ENCODE measurements at places on chromosomes 1 and 21.
A peak's percentile ranks its signal among the peaks of the same experiment; 100 is the strongest.

GRCh38 chr1:227753999-227754711, 18.9 kb downstream of the SNAP47 start:
- peak; percentile 84 for DNase-seq

DNA sequence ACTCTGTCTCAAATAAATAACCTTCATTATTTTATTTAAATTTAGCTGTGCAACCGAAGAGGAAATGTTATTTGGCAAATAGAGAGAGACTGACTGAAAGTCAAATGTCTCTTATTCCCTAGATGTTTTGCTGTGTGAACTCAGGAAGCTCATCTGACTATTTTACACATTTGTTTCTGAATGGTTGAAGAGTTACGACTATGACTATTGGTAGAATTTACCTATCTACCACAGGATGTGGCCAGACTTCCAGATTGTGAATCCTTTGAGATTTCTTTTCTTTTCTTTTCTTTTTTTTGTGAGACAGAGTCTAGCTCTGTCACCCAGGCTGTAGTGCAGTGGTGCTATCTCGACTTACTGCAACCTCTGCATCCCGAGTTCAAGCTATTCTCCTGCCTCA, 5.3 kb upstream of the SDE2 start:
- DNase-seq: no peak

GRCh38 chr1:38297842-38298241, 251.2 kb upstream of the POU3F1 start:
- DNase-seq: no peak

- peak; percentile 47 for DNase-seq
Measured at GRCh38 chr1:246602194-246602593, 35.9 kb downstream of the CNST start.

- no peak for DNase-seq
Measured at GRCh38 chr1:28395181-28395580, 25.6 kb downstream of the PHACTR4 start.

- no peak for DNase-seq
Measured at GRCh38 chr1:6386371-6386949, 7.1 kb downstream of the ACOT7 start.

- DNase-seq: no peak
Measured at GRCh38 chr21:42533963-42534355, 20.3 kb downstream of the SLC37A1 start.

GRCh38 chr1:212364985-212365384, 49.7 kb downstream of the PACC1 start:
- DNase-seq: no peak

GRCh38 chr21:44763050-44763378, 38.6 kb downstream of the UBE2G2 start:
- DNase-seq: no peak

- DNase-seq: no peak
Measured at GRCh38 chr1:64111787-64112186, 91.6 kb upstream of the UBE2U start.

- no peak for DNase-seq
Measured at GRCh38 chr1:88647249-88647645, 36.8 kb upstream of the PKN2 start.

GRCh38 chr1:28865997-28866650, 48.2 kb upstream of the EPB41 start:
- no peak for DNase-seq

GRCh38 chr1:156616463-156616862, 2.8 kb upstream of the HAPLN2 start:
- peak; percentile 29 for DNase-seq

GRCh38 chr1:203130358-203130985, 2.9 kb downstream of the ADORA1 start:
- DNase-seq: no peak

DNA sequence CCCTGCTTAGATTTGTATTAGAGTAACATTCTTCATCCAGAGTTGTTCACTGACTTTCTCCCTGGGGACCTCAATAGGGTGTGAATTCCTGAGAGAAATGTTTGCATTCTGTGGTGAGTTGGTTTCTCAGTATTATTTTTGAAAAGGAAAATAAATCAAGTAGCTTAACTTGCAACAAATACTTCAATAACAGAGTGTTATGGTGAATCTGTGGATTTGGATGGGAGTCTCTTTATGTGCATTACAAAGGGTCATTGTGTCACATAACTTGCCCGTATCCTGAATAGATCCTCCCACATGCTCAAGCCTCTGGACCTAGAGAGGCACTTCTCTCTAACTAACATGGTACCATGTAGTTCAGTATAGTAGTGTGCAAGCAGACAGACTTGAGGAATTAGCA, 68.4 kb upstream of the IPO9 start:
- DNase-seq: no peak

DNA sequence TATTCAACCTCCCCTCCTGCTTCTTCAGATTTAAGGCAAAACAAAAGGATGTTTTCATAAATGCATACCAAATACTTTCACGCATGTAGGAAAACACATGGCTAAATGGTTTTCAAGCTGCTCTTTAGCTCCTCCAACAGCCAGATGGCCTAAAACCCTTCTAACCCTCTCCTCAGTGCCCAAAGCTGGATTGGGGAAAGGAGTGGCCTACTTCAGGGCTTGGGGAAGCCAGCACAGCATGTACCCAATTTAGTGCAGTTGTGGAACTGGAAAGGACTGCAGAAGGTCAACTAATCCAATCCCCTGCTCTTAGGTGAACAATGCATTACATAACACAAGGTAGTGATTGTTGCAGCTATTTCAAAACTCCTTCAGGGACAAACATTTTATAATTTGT, 9.3 kb downstream of the F5 start:
- peak; percentile 80 for DNase-seq

GRCh38 chr21:29238053-29238966, 60.4 kb upstream of the BACH1 start:
- DNase-seq: peak; percentile 41

DNA sequence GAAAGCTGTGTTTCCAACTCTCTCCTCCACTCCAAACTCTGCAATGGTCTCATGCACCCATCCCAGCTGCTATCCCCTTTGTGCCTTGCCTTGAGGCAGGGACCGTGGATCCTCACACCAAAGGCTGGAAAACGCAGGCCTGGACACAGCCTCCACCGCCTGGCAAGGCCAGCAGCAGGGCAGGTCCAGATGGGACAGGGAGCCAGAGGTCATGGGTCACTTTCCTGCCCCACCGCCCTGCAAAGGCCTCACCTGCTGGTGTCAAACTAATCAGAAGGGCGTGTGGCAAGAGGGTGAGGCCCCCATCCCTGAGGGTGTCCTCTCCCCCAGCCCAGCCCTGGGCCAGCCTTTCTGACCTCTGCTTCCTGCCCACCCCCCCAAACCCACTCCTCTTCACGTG, 106.3 kb downstream of the PAX7 start:
- DNase-seq: no peak

- peak; percentile 63 for DNase-seq
Measured at GRCh38 chr1:85343213-85343611, 66.8 kb upstream of the BCL10 start.

DNA sequence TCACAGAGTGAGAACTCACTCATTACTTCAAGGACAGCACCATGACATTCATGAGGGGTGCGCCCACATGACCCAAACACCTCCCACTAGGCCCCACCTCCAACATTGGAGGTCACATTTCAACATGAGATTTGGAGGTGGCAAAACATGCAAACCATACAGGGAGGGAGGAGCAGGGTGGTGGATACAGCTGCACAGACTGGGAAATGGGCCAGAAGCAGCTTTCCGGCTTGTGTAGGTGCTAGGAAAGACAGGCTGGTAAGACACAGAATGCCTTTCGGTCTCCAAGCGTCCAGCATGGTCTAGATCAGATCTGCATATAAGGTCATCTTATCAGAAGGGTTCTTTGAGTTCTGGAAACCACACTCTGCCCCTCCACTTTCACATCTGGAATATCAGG, 35.1 kb upstream of the TINAGL1 start:
- no peak for DNase-seq

GRCh38 chr1:12608311-12608957, 9.6 kb downstream of the DHRS3 start:
- DNase-seq: no peak

DNA sequence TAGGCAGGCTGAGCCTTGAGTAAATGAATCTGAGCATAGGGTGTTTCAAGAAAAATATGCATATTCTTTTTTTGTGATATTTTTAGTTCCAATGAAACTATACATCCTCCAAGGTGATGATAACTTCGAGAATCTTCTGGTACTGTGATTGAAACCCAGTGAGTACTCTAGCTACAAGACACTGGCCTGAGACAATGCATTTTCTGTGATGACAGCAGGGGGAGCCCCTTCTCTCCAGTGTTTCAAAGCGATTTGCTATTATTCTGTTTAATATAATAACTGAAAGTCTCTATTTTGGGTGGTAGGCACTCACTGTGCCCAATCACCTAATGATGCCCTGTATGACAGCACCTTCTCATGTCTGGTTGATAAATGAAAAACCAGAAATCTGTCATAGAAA, 12.1 kb downstream of the IRF2BP2 start:
- DNase-seq: peak; percentile 75

- no peak for DNase-seq
Measured at GRCh38 chr1:85847356-85847755, 139.1 kb upstream of the ZNHIT6 start.

GRCh38 chr1:169288011-169288414, 79.6 kb downstream of the NME7 start:
- no peak for DNase-seq

DNA sequence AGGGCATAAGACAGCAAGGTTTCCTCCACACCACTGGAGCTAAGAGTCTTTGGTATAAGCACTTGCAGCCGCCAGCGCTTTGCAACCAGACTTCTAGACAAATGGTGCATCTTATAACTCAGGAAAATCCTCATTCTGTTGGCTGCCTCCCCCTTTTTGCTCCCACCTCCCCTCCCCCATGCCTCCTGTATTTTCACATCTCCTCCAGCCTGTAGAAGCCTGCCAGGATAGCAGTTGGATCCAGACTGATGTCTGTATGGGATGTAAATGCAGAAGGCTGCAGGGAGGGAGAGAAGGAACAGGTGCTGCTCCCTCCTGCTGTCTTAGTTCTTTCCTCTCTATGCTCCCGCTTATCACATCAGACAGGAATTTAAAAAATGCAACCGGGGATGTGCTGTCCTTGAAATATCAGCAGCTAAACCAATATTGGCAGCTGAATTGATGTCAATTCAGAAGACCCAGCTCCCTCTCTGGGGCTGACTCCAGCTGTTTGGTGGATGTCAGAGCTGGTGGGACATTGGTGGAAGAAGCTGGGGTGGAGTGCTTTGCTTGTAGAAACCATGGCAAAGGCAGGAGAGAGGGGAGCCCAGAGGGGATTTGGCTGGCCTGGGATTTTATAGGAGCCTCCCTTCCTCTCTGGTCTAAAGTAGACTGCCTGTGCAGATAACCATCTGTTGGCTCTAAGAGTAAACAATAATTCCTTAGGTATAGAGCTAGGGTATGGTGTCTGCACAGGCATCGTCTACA, 53.5 kb downstream of the NFASC start:
- DNase-seq: no peak

DNA sequence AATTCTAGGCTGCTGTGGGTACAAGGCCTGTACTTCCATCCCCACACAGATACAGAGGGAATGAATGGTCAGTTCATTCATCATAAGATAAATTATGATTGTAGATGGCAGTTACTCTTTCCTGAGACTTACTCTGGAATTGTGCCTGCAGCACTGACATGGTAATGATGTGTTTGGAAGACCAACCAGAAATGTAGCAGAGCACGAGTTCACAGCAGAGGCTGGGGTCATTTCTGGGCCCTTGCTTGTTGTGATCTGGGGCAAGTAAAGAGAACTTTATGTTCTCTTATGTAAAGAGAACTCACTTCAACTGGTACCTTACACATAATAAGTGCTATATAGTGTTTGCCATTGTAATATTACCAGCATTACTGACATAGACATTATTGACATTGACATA, 411.9 kb downstream of the NTNG1 start:
- DNase-seq: peak; percentile 62

DNA sequence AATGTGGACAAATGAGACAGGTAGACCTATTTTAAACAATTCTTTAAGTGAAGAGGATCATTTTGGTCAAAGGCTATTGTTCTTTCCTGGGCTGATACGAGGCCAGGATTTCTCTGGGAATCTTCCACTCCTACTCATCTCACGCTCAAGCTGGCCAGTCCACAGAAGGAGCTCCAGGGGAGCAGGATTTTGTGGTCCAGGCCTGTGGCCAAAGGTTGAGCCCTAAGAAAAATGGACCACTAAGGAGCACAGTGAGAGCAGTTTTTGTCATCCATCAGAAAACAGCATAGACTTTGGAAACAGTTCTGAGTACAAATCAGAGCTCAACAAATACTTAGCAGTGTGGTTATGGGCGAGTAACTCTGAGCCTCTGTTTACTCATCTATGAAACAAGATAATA, 260.2 kb upstream of the RUNX1 start:
- DNase-seq: no peak

DNA sequence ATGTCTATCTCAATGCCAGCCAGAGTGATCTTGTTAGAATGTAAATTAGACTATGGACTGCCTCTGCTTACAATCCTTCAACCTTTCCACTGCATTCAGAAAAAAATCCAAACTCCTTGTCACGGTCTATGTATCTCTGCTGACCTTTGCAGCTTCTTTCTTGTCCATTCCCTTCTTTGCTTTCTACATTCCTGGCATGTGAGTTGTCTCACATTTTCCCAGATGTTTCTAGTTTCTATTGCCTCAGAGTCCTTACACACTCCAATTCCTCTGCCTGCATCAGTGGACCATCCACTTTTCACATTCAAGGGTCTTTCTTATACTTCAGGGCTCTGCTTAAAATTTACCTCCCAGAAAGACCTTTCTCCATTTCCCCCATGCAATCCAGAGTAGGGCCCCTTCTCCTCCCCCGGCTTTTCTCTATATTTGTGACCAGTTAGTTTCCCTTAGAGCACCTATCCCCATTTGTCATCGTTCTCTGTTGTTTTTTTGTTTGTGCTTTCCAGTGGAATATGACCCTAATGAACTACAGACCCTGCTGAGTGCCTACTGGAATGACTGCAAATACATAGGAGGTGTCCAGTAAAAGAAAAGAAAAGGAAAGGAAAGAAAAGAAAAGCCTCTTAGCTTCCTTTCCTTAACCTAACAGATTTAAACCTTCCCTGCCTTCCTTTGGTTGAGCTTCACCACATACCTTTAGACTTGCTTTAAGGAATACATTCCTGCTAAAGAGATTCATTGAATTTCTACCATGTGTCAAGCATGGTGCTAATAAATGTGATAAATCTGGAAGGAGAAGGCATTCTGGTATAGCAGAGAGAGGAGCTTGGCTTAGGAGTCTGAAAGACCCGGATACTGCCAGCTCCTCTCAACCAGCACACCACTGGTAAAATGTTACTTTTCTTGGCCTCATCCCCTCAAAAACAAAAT, 102.0 kb downstream of the DIRAS3 start:
- DNase-seq: no peak

DNA sequence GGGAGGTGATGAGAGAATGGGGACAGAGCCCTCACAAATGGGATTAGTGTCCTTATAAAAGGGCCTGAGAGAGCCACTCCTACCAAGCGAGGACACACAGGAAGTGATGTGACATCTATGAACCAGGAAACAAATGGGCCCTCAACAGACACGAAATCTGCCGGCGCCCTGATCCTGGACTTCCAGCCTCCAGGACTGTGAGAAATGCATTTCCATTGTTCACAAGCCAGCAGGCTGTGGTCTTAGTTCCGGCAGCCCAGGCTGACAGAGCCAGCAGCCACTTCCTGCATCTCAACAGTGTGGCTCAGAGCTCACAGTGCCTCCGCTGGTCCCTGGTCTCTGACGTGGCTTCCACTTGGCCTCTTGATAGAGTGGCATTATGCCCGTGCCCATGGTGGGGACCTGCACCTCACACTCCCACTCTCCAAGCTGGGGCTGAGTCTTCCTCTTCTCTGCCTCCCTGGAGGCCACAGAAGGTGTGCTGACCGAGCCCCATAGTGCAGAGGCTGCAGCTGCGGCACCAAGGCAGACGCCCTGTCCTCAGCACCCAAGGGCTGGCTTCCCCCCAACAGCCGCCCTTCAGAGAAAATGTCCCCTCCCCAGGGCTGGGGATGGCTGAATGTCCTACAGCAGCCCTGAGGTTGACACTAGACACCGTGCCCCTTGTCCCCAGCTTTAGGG, 44.9 kb downstream of the ACOT7 start:
- no peak for DNase-seq
